ENCODE measurements at places on chromosomes 16 and 17.

DNA sequence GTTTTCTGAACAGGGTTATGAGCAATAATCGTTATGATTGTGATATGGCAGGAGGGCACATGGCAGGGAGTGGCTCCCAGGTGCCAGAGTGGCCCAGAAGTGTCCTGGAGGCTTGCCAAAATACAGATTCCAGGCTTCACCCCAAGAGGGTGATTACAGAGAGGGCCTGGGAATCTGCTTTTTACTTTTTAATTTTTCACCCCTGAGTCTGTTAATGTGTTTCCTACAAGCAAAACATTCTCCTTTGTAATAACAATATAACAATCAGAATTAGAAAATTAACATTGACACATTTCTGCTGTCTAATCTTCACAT, 212.4 kb downstream of the SNX29 start:
- DNase-seq = no peak

- DNase-seq = no peak
These were observed 48.3 kb downstream of the RNF213 start for GRCh38 chr17:80308692-80309517.

- DNase-seq = no peak
These were observed 38.6 kb downstream of the RNF112 start for GRCh38 chr17:19449656-19450055.

- DNase-seq = no peak
These were observed 34.8 kb downstream of the ASIC2 start for GRCh38 chr17:33258296-33258695.

- no peak for DNase-seq
These were observed 1.5 kb upstream of the CPNE7 start for GRCh38 chr16:89573826-89574680.

DNA sequence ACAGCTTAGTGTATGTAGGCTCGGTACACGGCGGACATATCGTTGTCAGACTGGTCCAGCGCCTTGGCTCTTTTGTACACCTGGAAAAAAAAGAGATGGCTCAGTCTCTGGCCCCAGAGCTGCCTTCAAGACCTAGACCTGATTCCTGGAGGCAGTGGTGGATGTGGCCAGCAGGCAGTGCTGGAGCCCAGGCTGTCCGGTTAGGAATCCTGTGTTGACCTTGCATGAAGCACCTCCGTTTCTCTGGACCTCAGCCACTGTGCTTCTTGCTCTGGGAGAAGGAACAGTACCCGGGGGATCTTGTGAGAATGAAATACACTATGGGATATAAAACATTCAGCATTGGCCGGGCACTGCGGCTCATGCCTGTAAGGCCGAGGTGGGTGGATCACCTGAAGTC, 2.8 kb upstream of the ROGDI start:
- no peak for DNase-seq

DNA sequence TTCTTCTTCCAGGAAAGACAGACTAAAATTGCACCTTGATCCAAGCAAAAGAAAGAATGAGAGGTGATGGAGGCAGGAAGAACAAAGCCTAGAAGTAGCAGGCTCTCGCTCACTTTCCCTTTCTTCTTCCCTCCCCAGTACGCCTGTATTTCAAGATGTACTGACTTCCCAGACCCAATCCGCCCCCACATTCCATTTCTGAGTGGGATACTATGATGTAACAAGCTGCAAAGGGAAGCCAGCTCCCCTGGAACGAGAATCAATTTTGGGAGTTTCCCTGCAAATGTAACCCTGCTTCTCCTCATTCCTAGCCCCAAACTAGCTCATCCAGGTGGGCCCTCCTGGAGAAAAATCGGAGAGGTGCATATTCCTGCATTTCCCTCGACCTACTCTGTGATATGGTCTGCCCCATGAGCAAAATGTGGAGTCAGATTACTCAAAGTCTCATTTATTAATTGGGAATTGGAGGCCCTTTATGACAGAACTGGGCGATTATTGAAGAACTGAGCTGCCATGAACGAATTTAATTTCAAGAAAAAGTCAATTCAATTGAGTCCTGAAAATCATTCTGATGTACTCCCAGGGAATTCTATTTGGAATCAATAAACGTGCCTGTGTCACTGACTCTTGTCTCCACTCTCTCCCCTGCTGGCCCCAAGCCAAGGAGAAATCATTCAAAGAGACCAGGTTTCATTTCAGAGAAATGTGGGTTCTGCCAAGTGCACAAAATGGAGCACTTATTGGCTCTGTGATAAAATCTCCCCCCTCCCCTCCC, 398.9 kb downstream of the SHISA9 start:
- no peak for DNase-seq
